Prostate gland (tissue), 2 donors: ENCODE measurements at places on chromosomes 16 and 17. TPM values are rescaled to one million over a fixed set of nuclear protein-coding genes. Genes with fewer than 3 reads are reported as not detected.
A peak's percentile ranks its signal among the peaks of the same experiment; 100 is the strongest.

DNA sequence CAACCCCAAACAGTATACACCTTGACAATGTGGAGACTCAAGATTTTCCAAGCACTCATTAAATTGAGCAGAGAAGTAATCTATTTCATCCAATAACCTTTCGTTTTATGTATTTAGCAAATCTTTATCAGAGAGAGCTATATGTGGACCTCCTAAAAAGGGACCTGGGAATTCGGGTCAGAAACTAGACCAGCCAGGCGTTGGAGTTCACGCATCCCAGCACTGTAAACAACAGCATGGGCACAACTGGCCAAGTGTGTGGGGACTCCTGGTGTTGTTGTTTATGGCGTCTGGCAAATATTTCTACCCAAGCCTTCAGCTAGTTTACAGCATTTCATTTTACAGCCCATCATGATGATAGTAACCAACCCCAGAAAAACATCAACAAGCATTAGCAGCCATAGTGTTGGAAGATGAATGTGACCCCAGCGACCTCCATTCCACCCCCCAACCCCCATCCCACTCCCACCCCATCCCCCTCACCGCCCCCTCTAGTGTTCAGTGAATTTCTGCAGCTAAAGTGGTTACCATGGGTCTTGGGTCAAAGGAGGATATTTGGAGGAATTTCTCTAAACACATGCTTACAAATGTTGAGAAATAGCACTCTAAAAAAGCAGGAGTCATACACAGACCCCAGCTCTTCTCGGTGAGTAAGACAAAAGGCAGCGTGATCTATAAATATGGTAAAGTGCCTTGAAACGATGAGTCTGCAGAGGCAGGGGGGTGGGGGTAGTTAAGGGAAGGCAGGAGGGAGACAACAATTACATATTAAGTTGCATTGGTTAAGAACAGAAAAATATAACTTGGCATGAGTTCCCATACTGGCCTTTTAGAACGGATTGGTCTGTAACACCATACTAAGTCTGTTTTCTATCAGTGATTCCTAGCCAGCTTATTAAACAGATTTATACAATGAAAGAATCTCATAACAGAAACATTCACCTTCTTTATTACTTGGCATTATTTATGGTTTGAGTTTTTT lies 91.4 kb upstream of the TBX2 start:
- no peak for DNase-seq

DNA sequence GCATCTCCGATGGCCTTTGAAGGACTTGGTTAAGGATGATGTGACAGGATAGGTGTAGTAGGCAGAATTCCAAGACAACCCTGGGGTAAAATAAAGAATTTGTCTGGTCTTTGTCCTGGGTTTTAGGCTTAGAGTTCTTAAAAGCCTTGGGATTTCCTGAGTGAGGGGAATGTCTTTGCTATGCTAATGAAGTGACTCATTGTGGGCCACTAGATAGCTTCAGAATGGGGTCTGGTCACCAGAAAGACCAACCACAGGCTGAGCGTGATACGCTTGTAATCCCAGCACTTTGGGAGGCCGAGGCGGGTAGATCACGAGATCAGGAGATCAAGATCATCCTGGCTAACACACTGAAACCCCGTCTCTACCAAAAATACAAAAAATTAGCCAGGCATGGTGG lies 182.8 kb upstream of the TOX3 start:
- DNase-seq = no peak

The ATP2C2 gene
- 43.7 TPM for total RNA-seq

The KCNH6 gene
- 8.1 TPM for total RNA-seq

The TEKT5 gene
- total RNA-seq = 3.9 TPM

GRCh38 chr17:17440938-17441675 lies 35.7 kb upstream of the MED9 start:
- DNase-seq = no peak

DNA sequence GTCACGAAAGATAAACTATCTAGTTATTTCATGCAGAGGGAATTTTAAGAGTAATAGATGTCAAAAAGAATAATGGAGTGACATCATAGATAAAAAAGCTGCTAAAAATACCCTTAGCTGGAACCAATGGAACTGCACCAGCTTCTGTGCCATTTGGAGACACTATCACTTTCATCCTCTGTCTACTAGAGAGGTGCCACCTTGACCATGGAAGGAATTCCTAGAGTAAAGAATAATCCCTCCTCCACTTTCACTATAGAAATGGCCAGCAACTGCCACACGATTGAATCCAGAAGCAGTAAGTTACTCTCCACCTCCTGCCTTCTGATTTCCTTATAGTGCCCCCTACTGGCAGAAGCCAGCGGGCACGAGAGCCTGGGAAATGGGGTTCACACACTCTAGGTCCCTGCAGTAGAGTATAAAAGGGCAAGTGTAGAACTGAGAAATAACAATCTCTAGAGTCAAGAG lies 2.8 kb upstream of the ALDH3A2 start:
- DNase-seq = no peak

DNA sequence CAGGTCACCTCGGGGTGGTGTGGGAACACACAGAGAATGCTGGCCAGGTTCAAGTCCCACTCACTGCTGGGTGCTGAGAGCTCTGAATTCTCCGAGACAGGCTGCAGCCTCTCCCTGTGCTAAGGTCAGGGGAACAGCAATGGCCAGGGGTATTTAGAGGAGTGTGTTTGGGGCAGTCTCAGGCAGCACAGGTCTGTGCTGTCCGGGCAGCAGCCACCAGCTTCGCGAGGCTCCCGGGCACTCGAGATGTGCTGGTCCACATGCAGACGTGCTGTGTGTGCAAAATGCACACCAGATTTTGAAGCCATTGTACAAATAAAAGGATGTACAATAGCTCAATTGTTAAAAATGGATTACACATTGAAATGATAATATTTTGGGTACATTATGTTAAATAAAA lies 7.1 kb downstream of the NHERF1 start:
- DNase-seq = no peak

GRCh38 chr16:88783391-88784073 lies 1.5 kb downstream of the PIEZO1 start:
- DNase-seq = peak; percentile 65

DNA sequence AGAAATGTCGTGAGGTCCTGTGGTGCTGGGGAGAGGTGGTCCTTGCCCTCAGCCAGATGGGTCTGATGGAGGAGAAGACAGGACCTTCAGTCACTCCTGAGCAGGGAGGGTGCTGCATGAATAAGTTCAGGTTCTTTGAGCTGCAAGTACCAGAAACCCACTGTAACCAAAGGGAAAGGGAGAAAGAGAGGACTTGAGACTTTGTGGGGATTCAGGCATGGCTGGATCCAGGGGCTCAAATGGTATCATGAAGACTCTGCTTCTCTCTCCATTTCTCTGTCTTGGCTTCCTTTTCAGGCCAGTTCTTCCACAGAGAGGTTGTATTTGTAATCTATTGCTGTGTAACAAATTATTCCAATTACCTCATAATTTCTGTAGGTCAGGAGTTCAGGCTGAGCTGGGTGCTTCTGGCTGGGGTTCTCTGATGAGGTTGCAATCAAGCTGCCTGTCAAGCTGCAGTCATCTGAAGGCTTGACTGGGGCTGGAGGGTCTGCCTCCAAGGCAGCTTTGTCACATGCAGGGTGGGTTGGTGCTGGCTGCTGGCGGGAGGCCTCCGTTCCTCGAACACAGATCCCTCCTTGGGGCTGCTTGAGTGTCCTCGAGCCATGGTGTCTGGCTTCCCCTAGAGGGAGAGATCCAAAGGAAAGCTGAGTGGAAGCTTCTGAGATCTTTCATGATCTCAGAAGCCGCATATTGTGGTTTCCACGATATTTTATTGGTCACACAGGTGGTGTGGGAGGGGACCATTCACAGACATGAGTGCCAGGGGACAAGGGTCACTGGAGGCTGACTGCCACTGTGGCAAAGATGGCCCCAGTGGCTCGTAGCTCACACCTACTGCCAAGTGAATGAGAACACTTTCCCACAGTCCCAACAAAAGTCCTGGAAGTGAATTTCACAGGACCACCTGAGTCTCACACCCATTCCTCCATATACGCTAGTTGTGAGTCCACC lies 5.9 kb upstream of the ADCY7 start:
- DNase-seq = no peak

DNA sequence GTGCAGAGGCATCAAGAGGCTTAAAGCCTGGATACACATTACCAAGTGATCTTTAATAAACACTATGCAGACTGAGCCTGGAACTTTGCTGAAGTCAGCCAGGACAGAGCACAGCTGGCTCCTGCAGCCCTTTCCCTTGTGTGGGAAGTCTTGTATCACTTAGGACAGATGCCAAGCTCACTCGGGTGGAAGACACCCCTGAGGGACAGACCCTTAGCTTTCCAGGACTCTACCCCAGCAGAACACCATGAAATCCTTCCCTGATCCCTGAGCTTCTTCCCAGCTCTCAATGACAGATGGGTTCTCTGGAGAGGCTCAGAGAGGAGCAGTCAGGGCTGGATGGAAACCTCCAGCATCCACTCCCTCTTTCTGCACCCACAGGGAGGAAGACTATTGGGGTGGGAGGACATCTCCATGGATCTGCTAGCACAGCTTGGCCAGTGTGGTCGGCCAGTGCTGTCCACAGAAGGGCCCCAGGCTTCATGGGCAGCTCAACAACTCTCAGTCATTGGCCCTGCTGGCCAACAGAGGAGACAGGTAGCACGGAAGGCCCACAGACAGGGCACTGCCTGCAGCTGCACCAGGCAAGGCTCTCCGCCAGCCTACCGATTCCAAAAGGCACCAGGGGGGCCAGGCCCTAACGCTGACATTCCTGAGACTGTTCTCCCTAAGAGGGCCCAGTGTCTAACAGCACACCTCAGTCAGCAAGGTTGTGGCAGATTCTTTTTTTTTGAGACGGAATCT lies 15.9 kb downstream of the RAB5C start:
- no peak for DNase-seq
